ENCODE measurements at places on chromosomes 4 and X.

GRCh38 chrX:40671126-40671525 is 23.8 kb upstream of the CXorf38 start:
- DNase-seq: no peak

GRCh38 chr4:175277816-175278215 is 359.7 kb downstream of the ADAM29 start:
- no peak for DNase-seq

- DNase-seq: no peak
Observed at GRCh38 chrX:37995428-37995827, 10.9 kb upstream of the SYTL5 start.

- DNase-seq: peak; percentile 95
Observed at GRCh38 chr4:40307627-40308497, 27.3 kb upstream of the CHRNA9 start.

DNA sequence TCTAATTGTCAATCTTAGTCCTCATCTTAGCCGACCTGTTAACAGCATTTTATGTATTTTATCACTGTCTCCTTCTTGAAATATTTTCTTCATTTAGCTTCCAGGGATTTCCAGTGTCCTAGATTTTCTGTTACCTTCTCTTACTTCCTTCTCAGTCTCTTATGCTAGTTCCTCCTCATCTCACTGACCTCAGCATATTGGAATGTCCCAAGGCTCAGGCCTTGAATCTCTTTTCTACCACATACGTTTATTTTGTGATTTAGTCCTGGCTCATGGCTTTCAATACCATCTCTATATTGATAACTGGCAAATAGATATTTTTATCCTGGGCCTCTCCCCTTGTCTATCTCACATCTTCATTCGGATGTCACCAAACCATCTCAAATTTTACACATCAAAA is 61.1 kb downstream of the IQCM start:
- no peak for DNase-seq

DNA sequence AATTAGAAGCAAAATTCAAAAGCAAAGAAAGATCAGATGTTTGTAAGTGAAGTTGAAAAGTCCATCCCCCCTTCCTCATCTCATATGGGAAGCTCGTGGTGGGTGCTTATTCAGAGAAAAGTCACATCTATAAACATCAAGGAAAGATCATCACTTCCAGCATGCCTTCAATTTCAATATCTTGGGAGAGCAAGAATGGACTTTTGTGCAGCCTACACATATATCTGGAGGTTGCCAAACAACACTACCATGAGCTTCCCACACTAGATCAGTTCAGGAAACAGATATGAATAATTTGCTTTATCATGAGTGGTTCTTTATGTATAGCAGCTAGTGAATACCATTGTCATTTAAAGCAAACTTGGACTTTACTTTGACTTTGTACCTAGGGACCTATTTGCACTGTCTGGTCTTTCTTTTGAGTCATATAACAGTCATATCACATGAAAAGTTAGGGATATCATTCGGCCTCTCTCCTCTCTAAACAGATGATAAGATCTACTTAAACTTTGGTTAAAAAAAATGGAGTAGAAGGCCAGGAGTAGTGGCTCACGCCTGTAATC is 5.6 kb upstream of the TBL1X start:
- DNase-seq: peak; percentile 28

DNA sequence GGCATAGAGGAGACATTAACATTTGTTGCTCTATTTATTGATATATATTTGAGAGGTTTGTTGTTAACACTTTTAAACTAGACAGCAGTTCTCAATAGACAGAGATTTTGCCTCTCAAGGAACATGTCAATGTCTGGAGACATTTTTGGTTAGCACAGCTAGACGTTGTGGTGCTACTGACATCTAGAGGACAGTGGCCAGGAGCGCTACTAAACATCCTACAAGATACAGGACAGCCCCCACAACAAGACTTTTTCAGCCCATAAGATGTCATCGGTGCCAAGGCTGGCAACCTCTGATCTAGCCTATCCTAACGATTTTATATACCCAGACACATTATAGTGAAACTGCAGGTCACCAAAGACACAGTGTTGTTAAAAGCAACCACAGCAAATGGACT is 18.4 kb upstream of the CTSO start:
- DNase-seq: peak; percentile 58

DNA sequence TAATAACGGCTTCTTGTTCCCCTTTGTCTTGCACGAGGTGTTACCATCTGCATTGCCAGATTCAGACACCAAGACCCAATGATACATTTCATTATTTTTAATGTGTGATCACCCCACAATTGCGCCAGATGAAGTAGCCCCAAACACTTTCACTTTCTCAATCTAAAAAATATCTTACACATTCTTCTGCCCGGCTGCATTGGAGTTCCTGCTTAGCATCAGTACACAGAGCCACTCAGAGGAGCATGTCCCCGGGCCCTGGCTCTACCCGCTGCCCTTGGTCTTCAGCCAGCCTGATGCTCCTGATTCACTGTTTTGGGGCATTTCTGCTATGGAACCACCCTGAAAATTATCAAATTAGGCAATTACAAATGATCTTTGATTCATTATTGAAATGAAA is 66.0 kb upstream of the TENM3 start:
- no peak for DNase-seq

DNA sequence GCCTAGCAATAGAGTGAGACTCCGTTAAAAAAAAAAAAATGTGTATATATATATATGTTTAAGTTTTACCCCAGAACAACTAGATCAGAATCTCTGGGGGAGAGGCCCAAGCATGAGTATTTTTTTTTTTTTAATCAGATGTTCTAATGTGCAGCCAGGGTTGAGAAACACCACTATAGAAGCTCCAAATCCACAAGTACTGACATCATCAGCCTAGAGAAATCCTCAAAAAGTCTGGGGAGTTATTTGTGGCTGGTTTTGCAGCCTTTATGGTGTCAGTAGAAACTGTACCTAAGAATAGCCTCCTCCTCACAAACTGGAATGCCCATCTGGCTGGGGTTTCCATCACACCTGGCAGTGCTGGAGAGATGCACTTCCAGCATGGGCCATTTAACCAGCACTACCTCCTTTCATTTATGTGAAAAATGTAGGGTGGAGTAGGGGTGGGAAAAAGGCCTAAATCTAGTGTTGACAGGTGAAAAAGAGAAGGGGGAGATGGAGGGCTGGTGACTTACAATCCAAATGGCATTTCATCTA is 93.5 kb downstream of the CBLL2 start:
- no peak for DNase-seq

DNA sequence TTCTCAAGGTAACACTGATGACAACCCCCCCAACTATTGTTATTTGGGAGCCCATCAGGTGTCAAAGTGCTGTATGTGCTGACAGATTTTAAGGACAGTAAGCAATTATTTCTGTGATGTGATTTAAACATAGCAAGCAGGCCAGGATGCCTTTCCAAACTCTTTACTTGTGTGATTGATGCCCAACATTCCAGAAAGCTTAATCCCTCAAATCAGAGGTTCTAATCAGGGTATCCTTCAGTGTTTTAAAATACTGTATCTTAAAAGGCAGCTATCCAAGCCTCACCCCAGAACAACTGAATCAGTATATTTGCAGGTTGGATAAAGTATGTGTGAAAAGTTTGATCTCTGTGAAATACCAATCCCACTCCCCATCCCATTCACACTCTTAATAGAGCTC is 119.7 kb downstream of the GASK1B start:
- DNase-seq: no peak

DNA sequence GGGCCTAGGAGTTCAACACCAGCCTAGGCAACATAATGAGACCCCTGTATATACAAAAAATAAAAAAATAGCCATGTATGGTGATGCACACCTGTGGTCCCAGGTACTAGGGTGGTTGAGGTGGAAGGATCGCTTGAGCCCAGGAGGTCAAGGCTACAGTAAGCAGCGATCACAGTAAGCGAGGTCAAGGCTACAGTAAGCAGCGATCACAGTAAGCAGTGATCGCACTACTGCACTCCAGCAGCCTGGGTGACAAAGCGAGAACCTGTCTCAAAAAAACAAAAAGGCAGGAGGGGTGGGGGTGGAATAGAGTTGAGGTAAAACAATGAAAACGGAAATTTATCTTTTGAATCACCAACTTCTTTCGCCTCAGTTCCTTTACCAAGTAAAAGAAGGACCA is 29.4 kb downstream of the TBCK start:
- DNase-seq: no peak

DNA sequence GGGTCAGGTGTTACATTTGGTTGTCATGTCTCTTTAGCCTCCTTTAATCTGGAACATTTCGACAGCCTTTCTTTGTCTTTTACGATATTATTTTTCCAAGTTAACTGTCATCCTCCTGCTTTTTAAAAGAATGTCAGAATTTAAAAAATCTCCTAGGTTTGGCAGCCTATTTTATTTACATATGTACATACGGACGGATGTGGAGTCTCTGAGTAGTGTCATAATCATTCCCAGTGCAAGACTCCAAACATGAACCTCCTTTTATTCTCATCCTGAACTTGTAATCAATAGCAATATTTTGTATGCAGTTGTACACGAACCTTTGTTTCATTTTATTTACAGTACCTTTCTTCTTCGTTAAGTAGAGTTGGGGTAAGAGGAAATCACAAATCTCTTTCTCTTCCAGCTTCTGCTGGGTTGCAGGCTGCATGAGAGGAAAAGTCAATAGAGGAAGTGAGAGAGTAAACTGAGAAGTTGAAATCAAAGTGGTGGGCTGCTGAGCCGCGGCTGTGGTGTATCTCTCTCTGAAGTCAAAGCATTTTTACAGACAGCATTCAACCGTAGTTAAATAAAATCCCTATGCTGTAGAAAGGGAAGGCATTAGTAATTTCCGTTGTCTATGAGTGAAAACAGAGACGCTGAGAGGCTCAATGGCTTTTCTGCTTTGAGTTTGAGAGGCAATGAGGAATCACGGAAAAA is 53.9 kb upstream of the RPS6KA3 start:
- DNase-seq: peak; percentile 71

GRCh38 chr4:181085557-181085956 is 1157.6 kb upstream of the TENM3 start:
- DNase-seq: no peak

DNA sequence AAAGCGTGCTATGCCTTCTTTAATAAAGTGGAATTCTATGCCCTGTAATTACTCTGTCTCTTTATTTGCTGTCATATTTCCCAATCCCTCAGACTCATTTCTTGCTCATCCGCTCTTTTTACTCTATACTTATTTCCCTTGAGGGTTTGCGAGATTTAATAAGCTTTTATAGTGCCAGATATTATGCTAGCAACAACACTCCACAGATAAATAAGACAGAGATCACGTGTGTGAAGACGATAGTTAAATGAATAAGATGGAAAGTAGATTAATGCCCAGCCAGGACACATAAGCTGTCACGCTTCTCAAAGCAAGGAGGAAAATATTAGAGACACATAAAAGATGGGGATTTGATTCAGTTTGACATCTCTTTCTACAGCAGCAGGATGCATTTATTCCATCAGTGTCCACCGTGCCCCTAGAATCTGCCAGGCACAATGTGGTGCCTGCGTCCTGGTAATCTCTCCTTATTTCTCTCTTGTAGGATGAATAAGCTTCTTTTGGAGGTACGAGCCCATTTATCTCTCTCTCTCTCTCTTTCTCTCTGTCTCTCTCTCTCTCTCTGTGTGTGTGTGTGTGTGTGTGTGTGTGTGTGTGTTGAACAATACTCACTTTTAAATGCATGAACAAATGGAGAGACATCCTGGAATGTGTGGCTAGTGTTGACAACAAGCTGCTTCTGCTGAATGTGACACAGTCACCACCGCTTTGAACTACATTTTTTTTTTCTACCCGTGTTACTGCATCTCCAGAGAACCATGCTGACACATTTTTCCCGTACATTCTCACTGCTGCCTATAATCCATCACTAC is 48.2 kb downstream of the TMEM156 start:
- no peak for DNase-seq

- no peak for DNase-seq
Observed at GRCh38 chr4:71635139-71635748, 148.6 kb downstream of the GC start.

- DNase-seq: no peak
Observed at GRCh38 chr4:53199356-53199755, 166.5 kb downstream of the SCFD2 start.

DNA sequence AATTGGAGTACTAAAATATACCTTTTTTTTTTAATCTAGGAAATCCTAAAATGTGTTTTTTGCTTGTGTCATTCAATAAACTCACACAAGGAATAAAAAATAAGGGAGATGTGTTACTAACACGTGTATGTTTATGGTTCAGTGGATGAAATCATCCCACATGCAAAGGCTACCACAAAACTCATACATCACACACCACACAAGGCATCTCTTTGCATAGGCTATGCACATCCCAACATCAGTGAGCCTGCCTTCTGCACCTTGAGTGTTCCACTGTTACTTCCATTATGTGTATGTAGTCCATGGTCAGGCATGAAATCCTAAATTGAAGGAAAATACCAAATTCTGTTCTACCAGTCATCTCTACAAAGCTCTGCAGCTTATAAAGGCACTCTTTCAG is 213.1 kb downstream of the DCTD start:
- no peak for DNase-seq

- DNase-seq: peak; percentile 46
Observed at GRCh38 chrX:133653358-133653757, 238.1 kb upstream of the GPC4 start.

DNA sequence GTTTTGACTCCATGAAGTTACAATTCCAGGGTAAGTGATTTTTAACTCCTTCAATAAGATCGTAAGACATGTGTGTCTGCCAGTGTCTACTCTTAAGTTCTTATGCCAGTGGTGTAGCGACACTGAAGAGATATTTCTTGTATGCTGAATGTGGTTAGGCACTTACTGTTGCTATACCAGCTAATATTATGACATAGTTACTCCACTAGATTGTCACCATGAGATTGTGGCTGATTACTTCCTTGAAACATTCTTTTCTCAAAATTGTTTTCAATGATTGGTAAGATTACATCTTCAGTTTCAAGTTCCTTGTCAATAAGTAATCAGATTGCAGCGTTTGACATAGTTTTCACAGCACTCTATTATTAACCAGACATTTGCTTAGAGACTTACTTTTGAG is 60.6 kb upstream of the PAGE5 start:
- no peak for DNase-seq

GRCh38 chr4:15436513-15436912 is 8.7 kb downstream of the C1QTNF7 start:
- DNase-seq: no peak

GRCh38 chr4:17707671-17708070 is 73.8 kb downstream of the FAM184B start:
- DNase-seq: no peak

DNA sequence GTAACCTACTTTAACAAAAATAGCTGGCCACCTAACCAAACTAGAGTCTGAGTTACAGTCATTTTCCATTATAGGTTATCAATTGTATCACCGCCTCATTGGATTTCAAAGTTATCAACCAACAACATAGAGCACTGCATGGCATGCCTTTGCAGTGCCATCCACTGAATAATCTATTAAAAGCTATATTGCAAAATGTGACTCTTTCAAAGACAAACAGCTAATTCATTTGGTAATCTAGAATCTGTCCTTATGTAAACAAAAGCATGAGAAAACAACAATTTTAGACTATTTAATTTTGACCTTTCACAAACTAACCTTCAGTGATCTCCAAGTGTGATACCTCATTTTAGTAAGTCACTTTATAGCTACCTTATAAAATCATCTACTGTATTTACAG is 144.2 kb upstream of the SH3RF1 start:
- DNase-seq: no peak

- peak; percentile 46 for DNase-seq
Observed at GRCh38 chrX:136829413-136829812, 48.7 kb upstream of the ARHGEF6 start.

Data from inflammatory macrophage (primary cell).